ENCODE measurements at places on chromosomes 7 and 10. TPM values are rescaled to one million over a fixed set of nuclear protein-coding genes. Genes with fewer than 3 reads are reported as not detected.

- DNase-seq: no peak
Observed at GRCh38 chr10:89167915-89168314, 39.2 kb downstream of the CH25H start.

GRCh38 chr10:71685554-71686232 lies 33.9 kb downstream of the C10orf105 start:
- DNase-seq: no peak

- DNase-seq: no peak
Observed at GRCh38 chr7:118040562-118040961, 143.4 kb upstream of the LSM8 start.

Gene HSPA12A
- 11.1 TPM for total RNA-seq

DNA sequence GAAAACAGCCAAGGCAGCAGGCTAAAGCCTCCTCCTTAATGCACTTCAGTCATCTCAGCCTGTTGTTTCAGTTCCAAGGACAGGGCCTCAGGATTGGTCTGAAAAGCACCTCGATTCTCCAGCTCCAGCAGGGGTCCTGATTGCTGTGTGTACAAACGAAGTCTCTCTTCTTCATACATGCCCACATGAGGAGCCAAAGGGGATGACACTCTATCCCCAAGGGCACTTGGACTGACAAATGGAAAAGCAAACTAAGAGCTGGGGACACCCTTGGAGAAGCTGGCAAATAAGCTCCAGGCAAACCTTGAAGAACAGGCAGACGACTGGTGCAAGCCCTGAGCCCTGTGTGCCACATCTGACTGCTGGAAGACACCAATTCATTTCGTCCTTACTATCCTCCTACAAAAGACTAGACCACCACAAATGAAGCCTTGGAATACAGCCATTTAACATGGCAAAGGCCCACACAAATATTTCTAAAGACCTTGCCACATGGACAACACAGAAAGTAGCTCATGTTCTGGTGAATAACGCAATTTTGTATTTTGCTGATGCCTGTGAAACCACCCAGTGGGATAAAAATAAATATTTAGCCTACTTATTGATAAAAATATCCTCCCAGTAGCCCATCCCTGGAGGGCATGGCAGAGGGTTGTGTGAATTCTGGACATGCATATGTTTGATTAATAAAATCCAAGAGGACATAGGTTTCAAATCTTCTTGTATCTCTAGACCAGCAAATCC lies 61.9 kb downstream of the PARD3 start:
- no peak for DNase-seq

- no peak for DNase-seq
Observed at GRCh38 chr10:78443900-78444571, 410.4 kb downstream of the RPS24 start.

DNA sequence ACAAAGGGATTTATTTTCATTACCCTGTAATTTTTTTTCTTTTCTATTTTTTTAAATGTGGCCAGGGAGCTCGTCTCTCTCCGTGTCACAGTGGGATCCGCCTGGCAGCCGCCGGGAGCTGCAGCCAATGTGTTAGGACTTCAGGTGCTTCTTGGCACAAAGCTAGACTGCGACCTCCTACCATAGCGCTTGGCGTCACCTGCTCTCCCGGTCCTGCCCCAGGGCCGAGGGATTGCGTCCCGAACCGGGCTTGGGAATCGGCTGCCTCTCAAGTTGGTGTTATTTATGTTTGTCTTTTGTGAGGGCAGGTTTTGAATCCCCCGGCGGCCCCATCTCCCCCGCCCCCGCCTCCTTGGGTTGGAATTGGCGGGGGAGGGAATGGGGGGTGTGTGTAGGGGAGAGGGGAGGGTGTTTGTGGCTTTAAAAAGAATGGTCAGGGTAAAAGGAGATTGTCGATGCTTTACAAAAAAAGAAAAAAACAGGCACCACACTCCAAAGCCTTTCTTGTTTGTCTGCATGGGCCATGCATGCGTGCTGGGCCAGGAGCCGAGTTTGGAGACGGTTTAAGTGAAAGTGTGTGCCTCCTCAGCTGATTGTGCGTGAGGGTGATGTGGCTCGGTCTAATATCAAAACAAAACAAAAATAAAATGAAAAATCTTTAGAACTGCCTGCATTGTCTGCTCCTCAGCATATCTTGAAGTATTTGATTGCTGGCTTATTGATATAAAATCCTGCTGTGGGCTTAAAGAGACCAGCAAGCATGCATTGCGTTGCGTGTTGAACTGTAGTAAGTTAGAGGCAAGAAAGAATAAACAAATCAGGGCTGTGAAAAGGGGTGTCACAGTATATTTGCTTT lies 1.2 kb downstream of the PPP1R9A start:
- peak; percentile 8 for DNase-seq

GRCh38 chr7:127941476-127942210 lies 89.6 kb downstream of the LRRC4 start:
- no peak for DNase-seq

- DNase-seq: no peak
Observed at GRCh38 chr7:137488038-137488437, 144.5 kb upstream of the PTN start.

DNA sequence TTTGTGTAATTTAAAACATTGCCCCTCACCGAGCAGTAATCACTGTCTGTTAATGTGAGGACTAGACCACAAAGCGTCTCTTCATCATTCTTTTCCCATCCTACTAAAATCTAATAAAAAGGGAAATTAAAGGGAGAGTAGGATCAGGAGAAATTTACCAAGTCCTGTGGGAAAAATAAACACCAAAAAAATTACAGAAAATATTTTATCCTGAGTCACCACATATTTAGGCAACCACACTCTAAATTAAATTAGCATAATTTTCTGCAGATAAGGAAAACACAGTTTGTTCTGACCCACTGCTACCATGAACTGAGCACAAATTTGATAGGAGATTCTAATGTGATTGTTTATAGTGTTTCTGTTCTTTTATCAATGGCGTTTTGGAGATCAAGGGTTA lies 49.3 kb downstream of the CCDC6 start:
- DNase-seq: peak; percentile 41

DNA sequence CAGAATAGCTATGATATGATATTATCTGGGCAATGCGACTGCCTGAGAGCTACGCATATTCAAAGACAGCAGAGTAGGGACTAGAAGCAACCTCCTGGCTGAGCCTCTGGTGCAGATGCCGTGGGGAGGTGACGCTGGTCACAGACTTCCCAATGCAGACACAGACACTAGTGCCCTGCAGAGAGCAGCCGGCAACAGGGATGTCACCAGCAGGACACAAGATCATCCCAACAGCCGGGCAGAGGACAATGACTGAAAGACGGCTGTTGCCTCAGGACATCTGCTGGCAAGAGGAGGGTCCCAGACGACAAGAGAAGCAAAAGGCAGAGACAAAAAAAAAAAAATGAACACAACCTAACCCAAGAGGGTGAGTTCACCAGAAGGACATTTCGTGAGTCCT lies 104.6 kb downstream of the CALN1 start:
- no peak for DNase-seq

- DNase-seq: no peak
Observed at GRCh38 chr10:127563718-127564553, 14.8 kb downstream of the NPS start.

Gene NME8
- not detected for total RNA-seq

Data from astrocyte (in vitro differentiated cells and primary cell).